Left ventricle myocardium inferior (tissue), 1 donor: ENCODE measurements at places on chromosomes 13 and 19.

DNA sequence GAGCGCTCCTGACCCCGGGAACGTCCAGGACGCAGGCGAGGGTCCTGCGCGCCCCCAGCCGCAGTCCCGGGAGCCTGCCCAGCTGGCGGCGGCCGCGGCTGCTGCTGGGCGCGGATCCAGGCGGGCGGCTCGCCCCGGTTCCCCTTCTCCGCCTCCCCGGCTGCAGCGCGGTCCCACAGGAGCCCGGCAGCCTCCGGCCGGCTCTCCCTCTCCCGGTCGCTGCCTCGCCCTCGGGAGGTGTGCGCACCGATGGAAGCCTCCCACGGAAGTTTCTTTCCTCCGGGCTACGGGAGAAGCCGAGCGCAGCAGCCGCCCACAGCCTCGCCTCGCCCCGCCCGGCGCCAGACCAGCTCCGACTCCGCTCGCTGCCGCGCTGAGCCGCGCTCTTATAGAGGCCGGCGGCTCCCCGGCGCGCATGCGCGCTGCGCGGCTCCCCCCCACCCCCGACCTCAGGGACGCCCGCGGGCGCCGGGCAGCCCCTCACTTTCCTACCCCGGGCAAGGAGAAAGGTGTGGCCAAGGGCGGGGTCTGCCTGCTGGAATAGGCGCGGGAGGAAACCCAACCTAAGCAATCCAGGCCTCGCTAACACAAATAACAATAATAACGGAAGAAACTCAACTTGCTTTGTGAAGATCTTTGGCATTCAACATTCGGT is at the start of gene SHISA2:
TSS of gene SHISA2 (minus strand) at position 360 of the 655 bp plus-strand sequence. CDS start 1,041 bp downstream, outside the sequence.
- DNase-seq = peak; percentile 27

- DNase-seq = peak; percentile 61
Observed at GRCh38 chr19:5103061-5103701, 134.3 kb downstream of the KDM4B start.

DNA sequence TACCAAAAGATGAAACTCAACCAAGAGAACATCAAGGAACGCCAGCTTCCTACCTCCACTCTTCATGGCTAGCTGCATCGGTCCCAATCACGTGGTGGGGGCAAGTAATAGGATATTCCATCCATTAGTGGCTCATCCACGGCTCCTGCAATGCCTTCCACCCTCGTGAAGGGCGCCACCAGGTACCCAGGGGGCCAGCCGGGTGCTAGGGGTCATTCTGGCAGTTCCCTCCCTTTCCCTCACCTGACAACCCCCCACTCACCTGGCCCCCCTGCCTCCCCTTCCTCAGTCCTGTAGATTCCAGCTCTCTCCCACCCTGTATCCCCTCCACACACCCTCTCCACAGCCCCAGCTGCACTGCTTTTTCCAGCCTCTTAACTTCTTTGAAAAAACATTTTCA is 161.9 kb downstream of the URI1 start:
- no peak for DNase-seq

- DNase-seq = no peak
Observed at GRCh38 chr19:21434967-21435544, 38.1 kb downstream of the ZNF493 start.

- no peak for DNase-seq
Observed at GRCh38 chr13:75050419-75051046, 431.4 kb downstream of the TBC1D4 start.

DNA sequence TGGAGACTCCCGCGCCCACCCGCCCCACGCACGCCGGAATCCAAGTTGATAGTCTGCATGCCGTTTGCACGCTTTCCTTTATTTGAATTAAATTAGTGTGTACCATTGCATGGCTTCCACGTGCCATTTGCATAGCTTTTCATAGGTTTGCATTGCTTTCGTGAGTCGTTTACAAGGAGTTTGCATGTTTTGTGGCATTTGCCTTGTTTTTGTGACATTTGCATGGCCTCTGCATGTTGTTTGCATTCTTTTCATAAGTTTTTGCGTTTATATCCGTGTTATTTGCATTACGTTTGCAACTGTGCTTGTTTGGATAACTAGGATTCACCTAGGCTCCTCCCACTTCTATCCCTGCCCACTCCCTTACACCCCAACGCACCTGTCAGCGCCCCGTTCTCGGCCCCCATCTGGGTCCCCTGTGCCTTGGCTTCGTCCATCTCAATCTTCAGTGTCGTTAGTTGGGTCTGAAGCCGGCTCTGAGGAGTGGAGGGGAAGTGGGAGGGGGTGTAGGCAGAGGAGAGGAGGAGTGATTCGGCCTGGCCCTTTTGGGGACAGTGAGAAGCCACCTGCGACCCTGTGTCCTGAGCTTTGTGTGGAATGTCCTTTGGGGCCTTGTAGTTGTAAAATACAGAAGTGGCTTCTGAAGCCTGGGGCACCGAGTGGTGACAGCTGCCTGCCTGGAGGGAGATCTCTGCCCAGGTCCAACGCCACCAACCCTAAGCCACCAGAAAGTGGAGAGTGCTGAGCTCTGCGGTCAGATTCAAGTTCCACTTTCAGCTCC is 2.4 kb downstream of the CCDC194 start:
- no peak for DNase-seq

DNA sequence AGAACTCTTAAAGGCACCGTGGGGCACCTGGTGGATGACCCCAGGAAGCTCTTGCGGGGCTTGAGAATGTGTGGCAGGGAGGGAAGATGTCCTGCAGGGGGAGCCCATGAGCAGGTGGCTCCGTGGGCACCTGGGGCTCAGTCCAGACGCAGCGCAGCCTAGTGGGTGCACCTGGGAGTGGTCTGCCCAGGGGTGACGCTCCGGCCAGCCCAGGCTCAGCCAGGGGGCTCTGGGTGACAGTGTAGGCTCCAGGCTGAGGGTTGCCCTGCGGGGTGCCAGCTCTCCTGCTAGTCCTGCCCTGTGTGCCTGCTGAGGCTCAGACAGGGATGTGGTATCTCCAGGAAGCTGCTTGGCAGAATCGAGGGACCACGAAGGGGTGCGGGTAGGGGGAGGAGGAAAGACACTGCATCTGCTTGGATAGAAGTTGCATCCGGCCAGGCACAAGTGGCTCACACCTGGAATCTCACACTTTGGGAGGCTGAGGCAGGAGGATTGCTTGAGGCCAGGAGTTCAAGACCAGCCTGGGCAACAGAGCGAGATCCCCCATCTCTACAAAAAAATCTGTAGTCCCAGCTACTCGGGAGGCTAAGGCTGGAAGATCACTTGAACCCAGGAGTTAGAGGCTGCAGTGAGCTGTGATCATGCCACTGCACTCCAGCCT is 15.0 kb upstream of the PGLS start:
- peak; percentile 63 for DNase-seq

DNA sequence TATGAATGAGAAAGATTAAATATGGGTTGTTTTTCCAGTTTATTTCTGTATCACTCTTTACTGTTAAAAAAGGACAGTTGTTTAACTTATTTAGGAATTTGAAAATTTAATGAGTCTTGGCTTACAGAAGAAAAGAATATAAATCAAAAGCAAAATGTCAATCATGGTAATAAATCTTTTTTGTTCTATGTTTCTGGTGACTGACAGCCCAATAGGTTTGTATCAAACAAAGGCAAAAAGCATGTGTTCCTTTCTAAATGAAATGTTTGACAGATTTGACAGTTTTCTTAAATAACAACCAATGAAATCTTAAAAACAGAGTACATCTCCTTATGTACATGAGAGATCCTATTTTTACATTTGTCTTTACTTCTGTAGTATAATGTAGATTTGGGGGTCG is 11.0 kb downstream of the PCDH9 start:
- DNase-seq = no peak

DNA sequence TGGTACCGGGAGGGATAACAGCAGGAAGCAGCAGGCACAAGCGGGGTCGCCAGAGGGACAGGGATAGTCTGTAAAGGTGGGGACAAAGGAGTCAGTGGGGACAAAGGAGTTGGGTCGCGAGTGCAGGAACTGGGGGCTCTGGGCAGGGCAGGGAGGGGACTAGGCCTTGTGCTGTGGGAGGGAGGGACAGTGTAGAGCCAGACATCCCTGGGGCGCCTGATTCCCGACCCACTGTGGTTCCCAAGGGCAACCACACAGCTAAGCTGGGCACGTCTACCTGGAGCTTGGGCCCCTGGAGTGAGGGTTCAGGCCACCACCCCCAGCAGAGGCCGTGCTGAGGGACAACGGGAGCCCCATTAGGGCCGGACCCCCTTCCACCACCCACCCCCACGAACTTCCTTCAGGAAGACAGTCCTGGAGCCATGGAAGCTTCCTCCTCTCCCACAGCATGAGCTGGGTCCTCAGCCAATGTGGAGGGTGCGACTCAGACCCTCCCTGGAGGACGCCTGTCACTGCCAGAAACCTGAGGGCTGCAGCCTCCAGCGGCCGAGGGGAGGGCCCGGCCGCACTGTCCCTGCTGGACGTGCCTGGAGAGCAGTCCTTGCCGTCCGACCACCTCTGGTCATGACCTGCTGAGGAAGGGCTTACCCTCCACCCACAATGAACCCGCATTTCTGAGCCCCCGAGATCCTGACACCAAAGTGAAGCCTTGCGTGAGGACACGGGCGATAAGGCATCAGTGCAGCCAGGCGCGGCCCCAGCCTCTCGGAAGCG is 77.9 kb downstream of the SPACA7 start:
- DNase-seq = no peak

- DNase-seq = peak; percentile 94
Observed at GRCh38 chr19:53879140-53880081, 2.6 kb upstream of the PRKCG start.

- no peak for DNase-seq
Observed at GRCh38 chr19:55095260-55096060, 19.8 kb downstream of the EPS8L1 start.

- no peak for DNase-seq
Observed at GRCh38 chr13:107865643-107866031, 349.7 kb downstream of the LIG4 start.

DNA sequence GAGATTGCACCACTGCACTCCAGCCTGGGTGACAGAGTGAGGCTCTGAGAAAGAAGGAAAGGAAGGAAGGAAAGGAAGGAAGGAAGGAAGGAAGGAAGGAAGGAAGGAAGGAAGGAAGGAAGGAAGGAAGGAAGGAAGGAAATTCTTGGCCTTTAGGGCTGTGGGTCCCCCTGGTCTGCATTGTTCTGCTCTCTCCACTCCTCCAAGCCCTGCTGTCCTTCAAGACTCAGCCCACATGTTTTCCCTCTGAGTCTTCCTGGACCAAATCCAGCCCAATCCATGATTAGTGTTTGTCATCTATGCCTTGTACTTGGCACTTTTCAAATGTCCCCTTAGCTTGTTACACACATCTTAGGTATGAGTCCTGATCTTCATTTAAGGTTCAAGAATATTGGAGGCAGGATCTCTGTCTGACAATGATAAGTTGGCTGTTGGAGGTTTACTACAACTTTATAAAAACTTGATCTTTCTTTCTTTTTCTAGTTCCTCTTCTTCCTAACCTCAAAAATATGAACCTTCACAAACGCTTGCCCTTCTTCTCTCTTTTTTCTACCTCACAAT is 48.8 kb upstream of the INTS6 start:
- DNase-seq = no peak
